ENCODE measurements at places on chromosomes 1 and 21.

DNA sequence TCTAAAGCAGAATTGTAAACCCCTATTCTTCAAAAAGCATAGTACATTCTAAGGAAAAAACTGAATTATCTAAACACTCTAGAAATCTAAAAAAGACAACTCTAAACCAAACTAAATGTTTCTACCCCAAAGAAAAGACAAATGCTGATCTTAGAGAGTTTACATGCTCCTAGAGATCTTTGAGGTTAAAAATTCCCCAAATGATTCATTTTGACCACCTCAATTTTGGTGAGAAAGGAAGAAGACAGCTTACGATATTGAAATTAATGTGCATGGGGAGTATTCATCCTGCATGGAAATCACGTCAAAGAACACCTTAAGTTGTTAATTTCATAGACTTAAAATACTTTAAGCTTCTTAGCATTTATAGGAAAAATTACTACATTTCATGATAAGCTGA, 377.8 kb upstream of the RUNX1 start:
- DNase-seq: no peak

GRCh38 chr1:168225476-168226190, at the start of gene SFT2D2:
Gene SFT2D2, plus strand, starts transcription at chr1:168226004. Its CDS starts 76 bp downstream, at chr1:168226080.
- DNase-seq: peak; percentile 89

- no peak for DNase-seq
Observed at GRCh38 chr1:22717037-22717760, 6.6 kb downstream of the EPHB2 start.

- DNase-seq: no peak
Observed at GRCh38 chr1:198399452-198399851, 141.0 kb downstream of the ATP6V1G3 start.

- DNase-seq: no peak
Observed at GRCh38 chr1:4593106-4593505, 61.3 kb upstream of the AJAP1 start.

GRCh38 chr1:157292302-157292701, 154.1 kb upstream of the ETV3 start:
- no peak for DNase-seq

GRCh38 chr1:229248821-229249817, 21.8 kb upstream of the RAB4A start:
- no peak for DNase-seq

DNA sequence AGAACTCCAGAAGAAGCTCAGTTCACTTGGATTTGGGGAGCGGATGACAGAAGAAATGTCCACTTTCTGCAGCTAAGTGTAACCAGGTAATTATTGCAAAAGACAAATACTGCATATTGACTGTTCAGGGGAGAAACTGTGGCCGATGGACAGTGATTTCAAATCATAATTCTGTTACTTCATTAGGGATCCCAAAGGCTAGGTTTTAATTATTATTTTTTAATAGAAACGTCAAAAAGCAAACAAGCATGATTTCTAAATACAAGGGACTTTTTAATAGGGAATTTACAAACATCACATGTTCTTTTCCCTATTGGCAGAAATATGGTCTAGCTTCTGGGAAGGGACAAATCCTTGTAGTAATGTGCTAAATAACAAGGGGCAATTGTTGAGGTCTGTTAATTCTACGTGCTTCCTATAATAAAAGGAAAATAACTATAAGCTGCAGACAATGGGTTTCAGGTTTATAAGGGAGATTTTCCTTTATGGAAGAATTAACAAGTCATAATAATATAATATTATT, 15.5 kb downstream of the DIPK1A start:
- no peak for DNase-seq

DNA sequence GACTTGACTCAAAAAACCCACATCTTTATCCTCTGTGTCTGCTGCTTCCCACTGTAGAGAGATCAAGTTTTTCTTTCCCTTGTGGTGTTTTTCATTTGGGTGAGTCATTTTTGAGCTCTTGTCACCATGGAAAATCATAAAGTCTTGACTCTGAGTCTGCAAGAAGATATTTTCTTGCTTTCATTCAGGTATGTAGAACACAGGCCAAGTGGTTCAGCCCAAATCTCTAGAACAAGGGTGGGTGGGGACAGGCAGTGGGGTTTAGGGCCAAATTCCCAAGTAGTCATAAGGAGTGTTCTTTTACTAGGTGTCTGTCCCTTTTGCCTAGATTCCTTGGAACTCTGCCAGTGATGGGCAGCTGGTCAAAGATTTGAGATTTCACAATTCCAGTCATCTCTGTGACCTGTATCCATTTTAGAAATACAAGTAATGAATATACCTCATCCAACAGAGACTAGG, 21.5 kb upstream of the ARHGAP29 start:
- no peak for DNase-seq

DNA sequence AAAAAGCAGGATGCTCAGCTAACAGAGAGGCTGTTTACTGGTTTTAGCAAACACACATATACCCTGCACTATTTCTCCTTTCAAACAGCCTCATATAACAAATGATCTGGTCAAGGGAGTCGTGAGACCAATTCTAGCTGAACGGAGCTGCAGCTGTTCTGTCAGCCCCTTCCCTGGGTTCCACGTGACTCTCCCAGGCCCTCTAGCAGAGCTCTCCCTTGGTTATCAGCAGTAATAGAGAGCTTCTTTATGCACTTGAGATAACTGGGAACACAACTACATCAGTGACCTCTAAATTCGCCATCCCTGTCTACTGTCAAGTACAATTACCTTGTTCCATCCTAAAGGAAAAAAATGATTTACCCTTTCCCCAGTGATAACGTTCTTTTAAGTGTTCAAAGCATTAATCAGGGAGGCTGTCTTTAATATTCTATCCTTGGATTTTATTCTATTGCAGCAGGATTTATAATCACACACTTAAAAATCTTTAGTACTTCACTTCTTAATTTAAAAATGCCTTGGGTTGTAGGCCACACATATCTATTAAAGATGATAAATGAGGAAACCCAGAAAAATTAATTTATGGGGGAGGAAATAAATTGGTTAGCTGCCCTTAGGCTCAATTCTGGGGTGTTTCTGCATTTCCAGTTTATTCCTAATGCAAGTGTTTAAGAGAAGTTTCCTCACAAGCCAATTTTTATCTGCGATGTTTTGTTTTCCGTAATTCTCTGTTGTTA, 28.2 kb downstream of the PTGER3 start:
- no peak for DNase-seq

DNA sequence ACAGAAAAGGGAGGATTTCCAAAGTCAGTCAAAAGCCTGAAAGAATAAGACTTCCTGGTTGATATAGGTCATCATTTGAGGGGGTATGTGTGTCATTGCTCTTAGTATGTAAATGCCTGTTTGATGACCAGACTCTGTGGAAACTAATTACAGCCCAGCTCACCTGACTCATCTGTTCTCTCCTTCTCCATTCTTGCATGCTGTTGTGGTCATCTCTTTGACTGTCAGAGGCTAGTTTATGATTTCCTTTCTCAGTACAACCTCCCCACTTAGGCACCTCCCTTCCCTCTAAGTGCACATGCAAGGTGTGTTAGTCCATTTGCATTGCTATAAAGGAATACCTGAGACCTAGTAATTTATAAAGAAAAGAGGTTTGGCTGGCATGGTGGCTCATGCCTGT, 2.4 kb upstream of the C1orf116 start:
- DNase-seq: no peak

- DNase-seq: peak; percentile 57
Observed at GRCh38 chr1:99590578-99591209, 55.2 kb upstream of the PALMD start.

- DNase-seq: no peak
Observed at GRCh38 chr1:88678405-88678804, 5.7 kb upstream of the PKN2 start.

DNA sequence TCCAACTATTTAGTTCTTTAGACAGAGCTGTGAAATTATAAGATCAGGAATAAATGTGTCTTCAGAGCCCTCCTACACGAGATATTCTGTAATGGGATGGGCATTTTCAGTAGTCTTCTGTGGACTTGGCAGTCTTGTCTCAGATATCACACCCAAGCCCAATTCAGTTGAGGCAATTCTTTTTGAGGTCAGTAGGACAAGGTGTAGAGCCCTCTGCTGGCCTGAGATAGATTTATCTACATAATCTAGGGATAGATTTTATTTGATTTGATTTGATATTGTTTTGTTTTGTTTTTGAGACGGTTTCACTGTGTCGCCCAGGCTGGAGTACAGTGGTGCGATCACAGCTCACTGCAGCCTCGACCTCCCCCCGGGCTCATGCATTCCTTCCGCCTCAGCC, 77.5 kb downstream of the FMN2 start:
- DNase-seq: no peak

DNA sequence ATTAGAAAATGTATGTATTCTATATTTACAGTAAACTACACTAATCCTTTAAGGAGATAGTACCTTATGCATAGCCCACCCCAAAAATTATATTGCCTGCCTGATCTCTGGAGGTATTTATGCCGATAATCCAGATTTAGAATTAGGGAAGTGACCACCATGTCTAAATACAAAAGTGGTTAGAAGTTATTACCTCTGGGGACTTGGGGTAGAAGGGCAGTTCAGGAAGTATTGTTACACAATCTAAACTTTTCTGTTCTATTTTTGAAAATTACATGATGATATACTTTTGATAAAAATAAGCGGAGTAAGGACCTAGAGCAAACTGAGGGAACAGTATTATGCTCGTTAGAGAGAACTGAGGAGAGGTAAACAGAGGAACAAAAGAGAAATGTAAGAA, 90.5 kb upstream of the ZP4 start:
- no peak for DNase-seq

DNA sequence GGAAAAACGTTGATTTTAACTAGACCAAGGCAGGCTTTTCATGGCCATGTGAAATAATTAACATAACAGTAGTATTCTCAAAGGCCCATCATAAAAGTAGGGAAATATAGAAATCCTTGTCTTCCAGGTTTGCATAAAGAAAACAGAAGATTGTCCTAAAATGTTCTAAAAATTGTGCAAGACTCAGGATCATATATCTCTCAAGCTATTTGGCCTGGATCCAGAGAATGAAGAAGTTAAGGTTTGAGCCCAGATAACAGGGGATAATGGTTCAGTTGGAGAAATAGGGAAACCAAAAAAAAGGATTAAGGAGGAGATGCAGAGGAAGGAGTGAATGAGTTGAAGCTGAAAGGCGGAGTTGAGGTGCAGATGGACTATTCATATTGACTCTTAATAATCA, 555.5 kb upstream of the NR5A2 start:
- DNase-seq: no peak

- DNase-seq: no peak
Observed at GRCh38 chr1:98662356-98662670, 792 bp downstream of the SNX7 start.

- no peak for DNase-seq
Observed at GRCh38 chr1:164308101-164308500, 250.9 kb upstream of the PBX1 start.

DNA sequence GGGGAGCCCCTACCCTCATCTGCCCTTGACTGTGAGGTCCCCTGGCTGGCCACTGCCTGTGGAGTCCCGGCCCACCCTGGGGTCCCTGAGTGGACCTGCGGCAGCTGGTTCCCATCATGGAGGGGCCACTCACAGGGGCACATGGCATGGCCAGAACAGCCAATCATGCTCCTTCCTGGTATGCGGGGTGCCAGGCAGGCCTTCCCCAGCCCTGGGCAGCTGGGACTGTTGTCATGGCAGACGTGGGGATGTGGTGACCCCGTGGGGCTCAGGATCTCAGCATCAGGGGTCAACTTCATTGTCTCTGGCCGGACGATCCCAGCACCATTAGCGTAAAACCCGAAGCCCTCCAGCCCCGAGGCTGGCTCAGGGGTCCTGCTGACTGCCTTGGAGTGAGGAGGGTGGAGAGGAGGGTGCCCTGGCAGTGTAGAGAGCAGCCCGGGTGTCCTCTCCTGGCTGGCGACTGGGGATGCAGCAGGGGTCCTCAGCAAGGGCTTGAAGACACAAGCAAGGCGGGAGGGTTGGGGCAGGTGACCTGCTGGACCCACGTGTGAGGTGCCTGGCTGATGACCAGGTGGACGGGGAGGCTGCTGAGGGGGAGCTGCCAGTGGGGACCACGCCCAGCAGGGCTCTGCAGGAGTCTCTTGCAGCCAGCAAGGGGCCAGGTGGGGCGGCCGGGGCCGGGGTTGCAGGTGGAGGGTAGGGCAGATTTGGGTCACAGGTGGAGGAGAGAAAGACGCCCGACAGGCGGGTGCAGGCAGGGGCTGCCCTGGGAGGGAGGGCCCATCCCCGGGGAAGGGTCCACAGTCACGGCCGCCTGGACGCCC, 45.1 kb downstream of the TRIM11 start:
- DNase-seq: no peak

DNA sequence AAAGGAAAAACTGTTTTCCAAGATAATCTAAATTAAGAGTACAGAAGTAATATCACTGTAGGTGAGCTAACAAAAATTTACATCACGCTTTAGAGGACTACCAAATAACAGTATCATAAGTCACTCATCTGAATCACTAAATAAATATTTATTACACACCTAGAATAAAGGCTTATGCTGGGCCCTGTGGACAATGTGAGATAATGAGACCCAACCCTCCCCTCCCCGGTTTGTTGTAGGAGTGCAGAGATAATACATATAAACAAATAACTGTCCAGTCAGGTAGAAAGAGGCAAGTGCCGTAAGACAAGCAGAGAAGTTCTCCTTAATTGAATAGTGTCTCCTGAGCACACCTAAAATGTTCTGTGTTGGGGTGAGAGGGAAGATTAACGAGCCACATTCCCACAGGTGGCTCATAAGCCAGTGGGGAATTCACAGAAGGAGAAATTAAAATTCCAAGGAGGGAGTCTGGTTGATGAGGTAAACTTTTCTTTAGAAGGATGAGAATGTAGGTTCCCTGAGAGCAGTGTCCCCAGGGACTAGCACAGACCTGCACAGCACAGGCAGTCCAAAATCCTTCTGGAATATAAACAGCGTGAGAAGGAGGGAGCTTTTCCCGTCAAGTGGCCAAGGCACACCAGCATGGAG, 241.4 kb downstream of the NFIA start:
- no peak for DNase-seq

- DNase-seq: no peak
Observed at GRCh38 chr21:26050857-26051256, 119.7 kb downstream of the APP start.

- DNase-seq: no peak
Observed at GRCh38 chr1:105686026-105686425, 1370.4 kb upstream of the PRMT6 start.

DNA sequence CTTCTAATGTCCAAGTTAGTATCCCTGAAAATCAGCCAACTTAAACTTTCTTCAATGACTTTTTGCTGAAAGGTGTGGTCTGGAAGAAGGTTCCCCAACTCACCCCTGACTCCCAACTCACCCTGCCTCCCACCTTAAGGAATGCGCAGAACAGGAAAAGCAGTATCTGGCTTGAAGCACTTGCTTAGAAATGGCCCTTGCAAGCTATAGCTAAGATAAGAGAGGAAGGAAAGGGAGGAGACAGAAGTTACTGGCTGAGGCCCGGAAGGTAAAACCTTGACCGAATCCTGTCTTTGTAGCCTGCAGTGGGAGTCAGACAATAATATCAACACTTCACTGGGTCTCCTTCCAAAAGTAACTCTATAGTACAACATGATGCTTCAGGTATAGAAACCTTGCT, 2.9 kb downstream of the CYYR1 start:
- DNase-seq: no peak

GRCh38 chr1:114154963-114155322, 1.3 kb upstream of the SYT6 start:
- peak; percentile 69 for DNase-seq

GRCh38 chr1:162248854-162249535, 127.7 kb downstream of the SPATA46 start:
- no peak for DNase-seq

- DNase-seq: no peak
Observed at GRCh38 chr1:168957818-168958217, 148.7 kb upstream of the ATP1B1 start.

Measured in right forelimb (tissue), 1 donor.